ENCODE measurements at places on chromosomes 12 and 14.

DNA sequence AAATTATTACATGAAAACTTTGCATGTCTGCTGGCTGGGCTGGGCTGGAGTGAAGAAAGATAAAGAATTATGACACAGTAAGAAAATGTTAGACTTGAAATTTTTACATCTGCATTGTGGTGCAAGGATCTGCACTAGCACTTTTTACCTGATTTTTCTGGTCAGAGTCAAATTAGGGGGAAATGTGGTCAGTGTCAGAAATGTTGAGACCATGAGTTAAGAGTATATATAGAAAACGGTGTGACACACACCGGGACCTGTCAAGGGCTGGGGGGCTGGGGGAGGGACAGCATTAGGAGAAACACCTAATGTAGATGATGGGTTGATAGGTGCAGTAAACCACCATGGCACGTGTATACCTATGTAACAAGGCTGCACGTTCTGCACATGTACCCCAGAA is 90.3 kb downstream of the IGF1 start:
- H3K27ac ChIP-seq = no peak overlapping the region
- peaks cover 4% of the 10 kb centered on the region for H3K27me3 ChIP-seq
- DNase-seq = no peak
- H3K4me3 ChIP-seq = no peak overlapping the region
- no peaks in the 10 kb centered on the region for H3K4me1 ChIP-seq

DNA sequence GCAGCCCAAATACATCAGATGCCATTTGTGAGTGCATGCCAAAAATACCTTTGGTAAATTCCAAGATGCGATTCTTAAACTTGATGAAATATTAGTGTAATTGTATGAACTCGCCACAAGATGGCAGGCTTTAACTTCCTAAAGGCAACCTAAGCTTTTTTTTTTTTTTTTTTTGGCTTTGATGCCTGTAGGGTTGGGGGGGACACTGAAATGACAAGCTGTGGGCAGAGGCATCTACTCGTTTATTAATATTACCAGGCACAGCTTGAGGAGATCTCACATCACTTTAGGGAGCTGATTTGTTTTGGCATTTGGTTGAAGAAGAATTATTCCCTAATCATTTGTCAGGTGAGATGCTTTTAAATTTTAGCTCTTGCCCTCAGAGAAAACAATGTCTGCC is 126.7 kb upstream of the CCDC196 start:
- no peak overlapping the region for H3K27ac ChIP-seq
- peaks cover 4% of the 10 kb centered on the region for H3K27me3 ChIP-seq
- H3K4me3 ChIP-seq = no peak overlapping the region
- no peak for DNase-seq
- no peaks in the 10 kb centered on the region for H3K36me3 ChIP-seq
- no peaks in the 10 kb centered on the region for H3K4me1 ChIP-seq

DNA sequence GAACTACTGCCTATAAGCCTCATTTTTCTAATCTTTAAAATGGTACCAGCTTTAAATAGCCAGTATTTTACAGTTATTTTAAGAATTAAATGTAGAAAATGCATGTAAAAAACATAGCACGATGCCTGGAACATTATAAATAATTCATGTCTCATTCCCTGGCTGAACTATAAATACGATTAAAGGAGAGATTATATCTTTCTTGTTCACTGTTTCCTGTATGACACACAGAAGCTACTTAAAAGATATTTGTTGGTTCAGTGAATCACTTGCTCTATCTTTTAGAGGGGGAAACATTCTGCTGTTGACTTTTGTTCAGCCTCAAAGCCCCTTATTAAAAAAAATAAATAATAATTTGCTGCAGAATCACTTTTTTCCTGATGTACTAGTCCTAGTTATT is 406.9 kb downstream of the LRFN5 start:
- H3K27me3 ChIP-seq = no peaks in the 10 kb centered on the region
- H3K27ac ChIP-seq = no peak overlapping the region
- H3K4me1 ChIP-seq = no peaks in the 10 kb centered on the region
- no peak overlapping the region for H3K4me3 ChIP-seq
- no peak for DNase-seq
- H3K36me3 ChIP-seq = no peaks in the 10 kb centered on the region

GRCh38 chr12:52871291-52872039 is 22.7 kb upstream of the KRT78 start:
- H3K36me3 ChIP-seq = no peaks in the 10 kb centered on the region
- H3K4me1 ChIP-seq = peaks cover 30% of the 10 kb centered on the region
- H3K4me3 ChIP-seq = no peak overlapping the region

- H3K36me3 ChIP-seq = no peaks in the 10 kb centered on the region
- no peak overlapping the region for H3K27ac ChIP-seq
- peaks cover 7% of the 10 kb centered on the region for H3K27me3 ChIP-seq
- H3K4me1 ChIP-seq = no peaks in the 10 kb centered on the region
- DNase-seq = no peak
These were observed 28.9 kb downstream of the ABCC9 start for GRCh38 chr12:21912318-21912717.
